ENCODE measurements at places on chromosomes 4 and X.

DNA sequence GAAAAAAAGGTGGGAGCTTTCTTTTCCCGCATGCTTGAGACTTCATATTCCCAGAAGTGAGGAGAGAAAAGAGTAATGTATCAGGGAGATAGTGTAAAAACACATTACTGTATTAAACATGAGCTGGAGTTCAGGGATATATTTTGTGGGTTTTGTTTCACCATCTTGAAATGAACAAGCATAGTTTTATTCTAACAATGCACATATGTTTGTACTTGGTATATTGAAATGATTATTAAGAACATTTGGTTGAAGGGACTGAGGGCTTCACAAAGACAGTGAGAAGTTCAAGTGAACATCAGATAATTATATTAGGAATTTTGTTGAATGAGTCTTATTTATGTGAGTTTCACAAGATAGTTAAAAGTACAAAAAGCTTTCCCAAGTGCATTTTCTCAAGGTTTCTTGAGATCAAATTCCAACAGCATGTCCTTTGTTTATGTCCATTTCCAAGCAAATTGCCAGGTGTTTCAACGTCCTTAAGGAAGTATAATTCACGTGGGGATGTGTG, 368.8 kb downstream of the ANKRD50 start:
- H3K27ac ChIP-seq, result no peak overlapping the region
- DNase-seq, result no peak
- H3K4me3 ChIP-seq, result no peak overlapping the region
- no peaks in the 10 kb centered on the region for H3K27me3 ChIP-seq
- no peaks in the 10 kb centered on the region for H3K4me1 ChIP-seq

DNA sequence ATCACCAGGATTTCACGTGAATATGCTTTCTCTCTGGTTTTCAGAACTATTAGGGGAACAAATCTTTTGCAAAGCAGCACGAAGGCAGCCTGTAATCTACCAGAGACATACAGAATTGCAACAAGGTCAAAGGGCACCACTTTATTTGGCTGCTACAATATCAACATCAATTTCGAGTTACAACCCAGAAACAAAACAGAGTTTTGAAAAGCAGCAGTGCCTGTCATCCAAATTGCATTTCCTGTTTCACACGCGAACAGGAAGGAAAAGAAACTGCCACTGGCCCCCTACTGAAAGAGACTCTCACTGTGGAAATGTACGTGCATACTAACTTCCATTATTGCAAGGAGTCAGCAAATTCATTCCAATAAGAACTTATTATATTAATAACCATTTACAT, 17.1 kb upstream of the C1QTNF7 start:
- H3K27me3 ChIP-seq, result no peaks in the 10 kb centered on the region
- peak overlapping the region; percentile 73 for H3K4me3 ChIP-seq
- peaks cover 67% of the 10 kb centered on the region for H3K4me1 ChIP-seq
- no peak for DNase-seq
- H3K27ac ChIP-seq, result peak overlapping the region; percentile 79
- no peaks in the 10 kb centered on the region for H3K36me3 ChIP-seq

- H3K27me3 ChIP-seq, result peaks cover 6% of the 10 kb centered on the region
- peaks cover 12% of the 10 kb centered on the region for H3K4me1 ChIP-seq
- no peak overlapping the region for H3K4me3 ChIP-seq
These were observed 23.9 kb upstream of the CXCL13 start for GRCh38 chr4:77581724-77582123.

DNA sequence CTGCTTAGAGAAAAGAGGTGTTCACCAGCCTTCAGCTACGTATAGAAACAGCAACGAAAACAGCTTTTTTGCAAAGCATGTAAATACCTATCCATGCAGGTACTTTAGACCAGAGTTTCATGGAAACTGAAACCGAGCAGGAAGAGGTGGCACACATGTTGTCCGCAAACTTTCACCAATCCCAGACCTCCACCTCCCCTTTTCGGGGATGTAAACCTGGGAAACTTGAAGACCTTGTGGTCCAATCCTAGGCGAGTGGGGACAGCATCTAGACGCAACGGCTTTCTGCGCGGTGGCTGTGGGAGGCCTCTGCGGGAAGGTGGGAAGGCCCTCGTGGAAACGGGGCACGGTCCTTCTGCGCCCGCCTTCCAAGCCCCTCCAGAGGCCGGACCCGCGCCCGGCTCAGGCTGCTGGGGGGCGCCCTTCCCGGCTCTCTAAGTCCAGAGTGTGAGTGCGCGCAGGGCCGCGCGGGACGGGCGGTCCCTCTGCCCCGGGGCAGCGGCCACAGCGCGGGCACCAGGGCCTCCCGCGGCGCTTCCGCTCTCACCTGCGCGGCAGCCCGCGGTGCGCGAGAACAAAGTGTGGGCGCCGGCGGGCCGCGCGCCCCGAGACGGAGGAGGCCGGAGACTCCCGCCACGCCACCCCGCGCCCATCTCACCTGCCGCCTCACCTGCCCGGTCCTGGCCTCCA, 830 bp upstream of the SHROOM2 start:
- peaks cover 2% of the 10 kb centered on the region for H3K4me1 ChIP-seq
- H3K27me3 ChIP-seq, result peaks cover 12% of the 10 kb centered on the region
- no peak overlapping the region for H3K4me3 ChIP-seq
- H3K27ac ChIP-seq, result no peak overlapping the region

- H3K36me3 ChIP-seq, result no peaks in the 10 kb centered on the region
- no peak for DNase-seq
- peaks cover 44% of the 10 kb centered on the region for H3K27me3 ChIP-seq
- peaks cover 22% of the 10 kb centered on the region for H3K4me1 ChIP-seq
These were observed 5.6 kb downstream of the PDGFRA start for GRCh38 chr4:54234497-54235205.

DNA sequence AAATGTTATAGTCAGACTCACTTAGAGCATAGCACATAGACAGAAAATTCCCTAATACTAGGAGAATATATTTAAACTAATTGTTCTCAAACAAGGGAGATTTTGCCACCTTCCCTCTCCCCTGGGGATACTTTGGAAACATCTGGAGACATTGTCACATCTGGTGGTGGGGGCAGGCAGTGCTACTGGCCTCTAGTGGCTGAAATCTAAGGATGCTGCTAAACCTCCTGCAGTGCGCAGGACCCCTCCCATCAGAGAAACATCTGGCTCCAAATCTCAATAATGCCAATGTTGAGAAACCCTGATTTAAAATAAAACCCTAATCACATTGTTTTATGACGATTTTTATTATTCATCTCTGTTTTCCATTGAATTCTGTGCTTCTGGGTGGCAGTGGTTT, 244.9 kb downstream of the FRMPD4 start:
- no peaks in the 10 kb centered on the region for H3K36me3 ChIP-seq
- DNase-seq, result no peak
- H3K27me3 ChIP-seq, result no peaks in the 10 kb centered on the region
- no peaks in the 10 kb centered on the region for H3K4me1 ChIP-seq
- no peak overlapping the region for H3K4me3 ChIP-seq

DNA sequence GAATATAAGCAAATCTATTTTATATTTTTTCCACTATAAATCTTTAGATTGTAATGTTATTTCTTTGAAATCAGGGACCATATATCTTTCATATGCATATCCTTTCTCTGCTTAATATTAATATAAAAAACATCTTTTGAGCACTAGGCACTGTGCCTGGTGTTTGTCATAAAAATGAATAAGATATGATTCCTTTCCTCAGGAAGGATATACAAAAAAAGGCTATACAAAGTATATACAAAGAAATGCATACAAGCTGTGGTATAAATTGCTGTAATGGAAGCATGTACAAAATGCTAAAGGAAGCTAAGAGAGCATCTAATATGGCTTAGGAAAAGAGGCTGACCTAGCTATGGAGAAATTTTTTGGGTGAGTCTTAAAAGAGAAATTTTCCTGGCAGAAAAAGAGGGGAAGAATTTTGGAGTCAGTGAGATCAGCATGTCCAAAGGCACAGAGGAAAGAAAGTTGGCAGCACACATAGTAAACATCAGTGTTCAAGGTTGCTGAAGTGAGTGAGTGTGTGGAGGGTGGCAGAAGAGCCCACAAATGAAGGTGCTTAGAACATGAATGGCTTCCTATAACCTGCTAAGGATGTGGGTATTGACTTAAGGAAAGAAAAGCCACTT, 500.0 kb downstream of the SPRY1 start:
- no peaks in the 10 kb centered on the region for H3K4me1 ChIP-seq
- no peak overlapping the region for H3K4me3 ChIP-seq
- no peak overlapping the region for H3K27ac ChIP-seq
- DNase-seq, result no peak
- no peaks in the 10 kb centered on the region for H3K27me3 ChIP-seq

DNA sequence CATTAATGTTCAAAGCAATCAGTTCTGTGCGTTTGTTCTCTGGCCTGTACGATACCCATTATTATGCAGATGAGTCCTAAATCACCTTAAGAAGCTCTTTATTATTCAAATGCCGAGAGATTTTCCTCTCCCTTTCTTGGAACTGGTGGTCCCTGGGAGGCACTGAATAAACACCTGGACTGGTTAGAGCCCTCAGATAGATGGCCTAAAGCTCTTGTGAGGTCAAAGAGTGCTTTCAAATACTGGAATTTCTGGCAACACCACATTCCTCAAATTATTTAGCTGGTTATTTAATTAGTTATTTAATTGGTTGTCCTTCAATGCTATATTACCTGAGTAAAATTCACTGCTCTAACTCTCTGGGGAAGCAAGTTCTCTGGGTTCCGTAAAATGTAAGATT, 3.0 kb downstream of the ARHGEF38 start:
- no peaks in the 10 kb centered on the region for H3K36me3 ChIP-seq
- DNase-seq, result no peak
- H3K27me3 ChIP-seq, result no peaks in the 10 kb centered on the region
- no peak overlapping the region for H3K4me3 ChIP-seq
- H3K4me1 ChIP-seq, result no peaks in the 10 kb centered on the region

- no peaks in the 10 kb centered on the region for H3K36me3 ChIP-seq
- no peak overlapping the region for H3K27ac ChIP-seq
- no peaks in the 10 kb centered on the region for H3K4me1 ChIP-seq
- H3K27me3 ChIP-seq, result no peaks in the 10 kb centered on the region
These were observed 34.5 kb upstream of the TLL1 start for GRCh38 chr4:165838575-165838974.

GRCh38 chrX:16205840-16206239, 38.6 kb downstream of the MAGEB17 start:
- no peaks in the 10 kb centered on the region for H3K4me1 ChIP-seq
- no peak overlapping the region for H3K27ac ChIP-seq
- no peak overlapping the region for H3K4me3 ChIP-seq
- no peaks in the 10 kb centered on the region for H3K27me3 ChIP-seq

- no peak overlapping the region for H3K27ac ChIP-seq
- H3K36me3 ChIP-seq, result no peaks in the 10 kb centered on the region
- peak overlapping the region; percentile 36 for H3K4me3 ChIP-seq
- no peak for DNase-seq
- H3K4me1 ChIP-seq, result peaks cover 13% of the 10 kb centered on the region
These were observed 613 bp upstream of the ARSJ start for GRCh38 chr4:113979905-113980615.

- H3K27ac ChIP-seq, result no peak overlapping the region
- H3K27me3 ChIP-seq, result peaks cover 31% of the 10 kb centered on the region
- no peak for DNase-seq
- H3K4me3 ChIP-seq, result no peak overlapping the region
- no peaks in the 10 kb centered on the region for H3K36me3 ChIP-seq
These were observed 3.2 kb downstream of the UNC5C start for GRCh38 chr4:95545546-95545945.

- H3K27ac ChIP-seq, result no peak overlapping the region
- no peak for DNase-seq
These were observed 44.9 kb downstream of the NAT8L start for GRCh38 chr4:2103843-2104547.

GRCh38 chrX:32408389-32408788, 803.0 kb downstream of the DMD start:
- no peaks in the 10 kb centered on the region for H3K36me3 ChIP-seq
- H3K27me3 ChIP-seq, result no peaks in the 10 kb centered on the region
- no peaks in the 10 kb centered on the region for H3K4me1 ChIP-seq
- no peak for DNase-seq

DNA sequence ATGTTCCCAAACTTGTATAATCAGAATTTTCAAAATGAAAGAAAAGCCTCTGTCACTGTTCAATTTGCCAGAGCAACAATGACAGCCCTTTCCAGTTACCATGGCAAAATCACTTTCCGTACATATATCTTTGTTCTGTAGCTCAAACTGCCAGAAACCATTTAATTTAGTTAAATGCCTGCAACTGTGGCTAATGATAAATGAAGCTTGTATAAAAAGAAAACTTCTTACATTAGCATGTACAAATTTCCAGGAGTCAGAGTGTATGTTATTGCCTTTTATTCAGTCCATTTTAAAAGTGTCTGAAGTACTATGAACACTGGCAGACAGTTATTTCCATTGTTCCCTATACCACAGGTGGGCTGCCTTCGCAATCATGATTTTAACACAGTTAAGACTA, 30.3 kb downstream of the ARAP2 start:
- no peak overlapping the region for H3K4me3 ChIP-seq
- peaks cover 42% of the 10 kb centered on the region for H3K36me3 ChIP-seq
- no peak for DNase-seq
- H3K27me3 ChIP-seq, result no peaks in the 10 kb centered on the region
- peaks cover 26% of the 10 kb centered on the region for H3K4me1 ChIP-seq

GRCh38 chr4:109022961-109023360, 260.1 kb upstream of the ETNPPL start:
- H3K36me3 ChIP-seq, result no peaks in the 10 kb centered on the region
- no peak overlapping the region for H3K4me3 ChIP-seq
- no peak overlapping the region for H3K27ac ChIP-seq
- H3K27me3 ChIP-seq, result no peaks in the 10 kb centered on the region

GRCh38 chrX:134793978-134794377, 135.7 kb upstream of the PLAC1 start:
- H3K4me1 ChIP-seq, result peaks cover 15% of the 10 kb centered on the region
- DNase-seq, result no peak
- peaks cover 47% of the 10 kb centered on the region for H3K36me3 ChIP-seq
- H3K27ac ChIP-seq, result no peak overlapping the region
- no peak overlapping the region for H3K4me3 ChIP-seq
- H3K27me3 ChIP-seq, result no peaks in the 10 kb centered on the region

DNA sequence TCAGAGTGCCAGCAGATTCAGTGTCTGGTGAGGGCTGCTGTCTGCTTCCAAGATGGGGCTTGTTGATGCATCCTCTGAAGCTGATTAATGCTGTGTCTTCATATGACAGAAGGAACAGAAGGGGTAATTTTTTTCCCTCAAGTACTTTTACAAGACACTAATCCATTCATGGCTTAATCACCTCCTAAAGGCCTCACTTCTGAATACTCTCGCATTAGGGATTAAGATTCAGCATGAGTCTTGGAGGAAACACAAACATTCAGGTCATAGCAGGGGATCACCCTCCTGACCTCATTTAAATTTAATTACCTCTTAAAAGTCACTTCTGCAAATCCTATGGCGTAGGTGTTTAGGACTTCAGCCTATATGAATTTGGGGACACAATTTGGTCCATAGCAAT, 1145.5 kb upstream of the PCDH10 start:
- no peaks in the 10 kb centered on the region for H3K27me3 ChIP-seq
- no peaks in the 10 kb centered on the region for H3K4me1 ChIP-seq
- no peak overlapping the region for H3K4me3 ChIP-seq
- H3K36me3 ChIP-seq, result no peaks in the 10 kb centered on the region

DNA sequence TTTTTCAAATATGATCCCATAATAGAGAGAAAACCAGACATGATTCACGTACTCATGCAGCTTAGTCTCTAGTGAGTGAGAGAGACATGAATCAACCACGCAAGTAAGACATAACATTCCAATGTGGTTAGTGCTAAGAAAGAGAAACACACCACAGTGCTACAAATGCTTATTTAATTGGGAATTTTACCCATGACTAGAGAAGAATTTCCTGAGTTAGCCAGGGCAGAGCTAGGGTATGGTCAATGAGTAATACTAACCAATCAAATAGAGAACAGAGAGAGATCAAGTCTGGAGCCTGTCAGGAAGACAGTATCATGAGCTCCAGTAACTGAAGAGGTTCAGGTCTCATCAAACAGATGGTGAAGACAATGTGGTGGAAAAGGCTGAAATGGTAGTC, 495.2 kb downstream of the PDGFC start:
- no peak overlapping the region for H3K4me3 ChIP-seq
- no peaks in the 10 kb centered on the region for H3K36me3 ChIP-seq
- no peaks in the 10 kb centered on the region for H3K4me1 ChIP-seq
- no peaks in the 10 kb centered on the region for H3K27me3 ChIP-seq
- DNase-seq, result no peak
- H3K27ac ChIP-seq, result no peak overlapping the region
